ENCODE measurements at places on chromosomes 6 and 20.
A peak's percentile ranks its signal among the peaks of the same experiment; 100 is the strongest.

- no peak for DNase-seq
Measured at GRCh38 chr6:30149858-30150550, 11.0 kb downstream of the TRIM10 start.

- DNase-seq: no peak
Measured at GRCh38 chr6:501891-502601, 110.5 kb downstream of the IRF4 start.

GRCh38 chr6:167347226-167347625 is 22.3 kb downstream of the TTLL2 start:
- DNase-seq: no peak

DNA sequence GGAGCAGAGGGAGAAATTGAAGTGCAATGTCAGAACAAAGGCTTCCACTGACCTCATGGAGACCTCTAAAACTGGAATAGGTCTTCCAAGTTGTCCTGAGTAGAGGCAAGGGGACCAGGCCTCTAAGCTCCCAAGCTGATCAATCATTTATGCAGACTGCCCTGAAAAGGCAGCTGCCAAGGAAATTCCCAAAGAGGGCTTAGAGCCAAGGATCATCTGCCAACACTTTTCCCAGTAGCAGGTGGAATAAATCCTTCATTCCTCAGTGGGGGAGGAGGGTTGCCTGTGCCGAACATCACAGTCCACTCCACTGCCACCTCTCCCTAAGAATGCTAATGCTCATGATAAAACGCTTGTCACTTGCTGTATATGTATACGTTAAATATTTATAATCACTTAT is 29.3 kb upstream of the RALY start:
- no peak for DNase-seq

DNA sequence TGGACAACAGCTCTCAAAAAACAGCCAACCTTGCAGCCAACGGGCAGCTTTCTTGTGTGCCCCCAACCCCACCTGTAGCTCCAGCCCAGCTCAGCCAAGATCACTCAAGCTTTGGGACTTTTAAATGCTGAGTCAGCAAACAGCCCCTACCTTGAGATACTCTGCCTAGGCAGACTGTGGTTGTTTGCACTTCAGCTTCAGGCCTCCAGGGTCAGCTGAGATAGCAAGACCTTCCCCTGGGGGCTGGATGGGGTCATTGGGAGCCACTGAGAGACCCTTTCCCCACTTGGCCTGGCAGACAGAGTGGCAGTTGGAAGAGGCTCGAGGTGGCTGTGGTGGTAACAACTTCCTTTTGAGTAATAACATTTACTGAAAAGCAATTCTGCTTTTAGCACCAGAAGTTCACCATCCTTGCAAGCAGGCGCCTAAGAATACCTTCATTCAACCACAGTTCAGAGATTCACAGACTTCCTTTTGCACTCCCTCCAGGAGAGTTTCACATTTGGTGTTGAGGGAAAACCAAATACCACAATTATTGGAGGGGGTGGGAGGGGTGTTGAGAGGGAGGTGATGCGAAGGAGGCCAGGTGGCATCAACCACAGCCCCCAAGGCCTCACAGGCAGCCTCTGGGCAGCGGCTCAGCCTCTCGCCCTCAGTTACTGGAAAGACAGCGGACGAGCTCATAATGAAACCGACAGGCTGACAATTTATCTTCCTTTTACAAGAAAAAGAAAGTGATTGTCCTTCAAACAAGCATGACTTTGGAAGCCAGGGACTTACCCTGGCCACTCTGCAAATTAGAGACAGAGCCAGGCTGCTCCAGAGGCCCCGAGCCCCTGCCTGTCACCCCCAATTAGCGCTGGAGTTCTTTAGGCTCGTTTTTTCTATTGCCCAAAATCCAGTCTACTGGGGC is 148.1 kb downstream of the CEBPB start:
- no peak for DNase-seq

DNA sequence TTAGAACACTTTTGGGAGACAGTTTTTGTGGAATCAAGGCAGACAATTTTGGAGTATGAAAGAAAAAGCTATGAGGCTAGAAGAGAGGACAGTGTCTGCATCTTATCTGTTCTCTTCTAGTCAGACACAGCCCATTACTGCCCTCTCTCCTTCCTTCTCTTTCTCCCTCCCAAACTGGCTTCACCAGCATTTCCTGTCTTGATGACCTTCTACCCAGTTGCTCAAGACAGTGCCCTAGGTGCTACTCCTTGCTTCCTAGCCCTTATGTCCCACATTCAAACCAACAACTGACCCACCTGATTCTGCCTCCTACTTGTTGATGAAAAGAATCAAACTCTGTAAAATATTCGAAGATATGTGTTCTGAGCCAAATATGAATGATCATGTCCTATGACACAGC is 116.4 kb upstream of the RIPOR2 start:
- DNase-seq: no peak

DNA sequence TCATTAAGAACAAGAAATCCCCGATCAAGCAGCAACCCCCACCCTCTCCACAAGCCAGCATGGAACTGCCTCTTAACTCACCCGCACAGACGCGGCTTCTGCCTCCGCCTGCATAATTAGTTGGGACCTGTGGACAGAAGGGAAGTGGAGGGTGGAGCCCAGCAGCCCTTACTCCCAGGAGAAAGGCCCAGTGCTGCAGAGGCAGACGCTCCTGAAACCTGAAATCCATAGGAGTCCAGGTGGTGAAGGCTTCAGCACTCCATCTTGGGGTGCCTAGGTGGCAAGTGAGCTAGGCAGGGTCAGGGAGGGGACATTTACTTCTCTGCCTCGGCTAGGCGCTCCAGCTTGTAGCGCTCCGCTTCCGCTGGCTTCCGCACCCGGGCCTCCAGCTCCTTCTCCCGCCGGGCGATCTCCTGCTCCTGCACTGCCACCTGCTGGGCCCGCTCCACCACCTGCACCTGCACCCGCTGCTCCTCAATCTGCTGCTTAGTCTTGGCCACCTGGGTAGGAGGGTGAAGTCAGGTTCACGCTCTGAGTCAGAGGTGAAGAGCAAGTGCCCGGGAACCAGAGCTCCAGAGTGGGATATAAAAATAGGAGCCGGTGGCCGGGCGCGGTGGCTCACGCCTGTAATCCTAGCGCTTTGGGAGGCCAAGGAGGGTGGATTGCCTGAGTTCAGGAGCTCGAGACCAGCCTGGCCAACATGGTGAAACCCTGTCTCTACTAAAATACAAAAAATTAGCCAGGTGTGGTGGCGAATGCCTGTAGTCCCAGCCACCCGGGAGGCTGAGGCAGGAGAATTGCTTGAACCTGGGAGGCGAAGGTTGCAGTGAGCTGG is 10.7 kb downstream of the TUBB start:
- peak; percentile 74 for DNase-seq

DNA sequence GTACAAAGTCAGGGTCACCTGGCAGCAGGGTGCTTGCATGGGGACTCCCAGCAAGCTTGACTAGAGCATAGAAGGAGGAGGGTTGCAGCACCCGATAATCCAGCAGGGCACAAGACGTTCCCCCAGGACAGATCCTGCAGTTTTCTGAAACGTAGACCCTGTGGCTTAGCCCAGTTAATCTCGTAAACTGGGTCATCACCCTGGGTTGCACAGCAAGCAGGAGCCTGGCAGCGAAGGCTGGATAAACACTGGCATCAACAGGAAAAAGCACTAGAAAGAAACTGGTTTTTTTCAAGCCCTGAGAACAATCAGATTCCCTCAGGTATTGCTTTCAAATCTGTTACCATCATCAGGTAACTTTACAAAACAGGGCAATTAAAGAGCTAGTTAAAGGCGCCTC is 92.6 kb downstream of the PDE7B start:
- DNase-seq: no peak

GRCh38 chr20:49796600-49797343 is 15.9 kb upstream of the SLC9A8 start:
- DNase-seq: no peak

DNA sequence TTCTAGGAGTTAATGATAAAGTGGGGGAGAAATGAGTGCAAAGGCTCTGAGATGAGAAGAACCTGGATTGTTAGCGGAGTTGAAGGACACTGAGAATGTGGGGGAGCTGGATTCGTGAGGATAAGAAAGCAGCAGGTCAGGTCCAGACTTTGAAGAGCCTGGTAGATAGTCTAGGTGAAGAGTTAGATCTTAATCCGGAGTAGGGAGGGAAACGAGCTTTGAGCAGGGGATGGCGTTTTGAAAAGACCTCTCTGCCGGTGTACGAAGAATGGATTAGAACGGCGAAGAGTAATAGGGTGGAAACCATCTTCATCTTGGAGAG is 487 bp upstream of the PHF20 start:
- DNase-seq: no peak

DNA sequence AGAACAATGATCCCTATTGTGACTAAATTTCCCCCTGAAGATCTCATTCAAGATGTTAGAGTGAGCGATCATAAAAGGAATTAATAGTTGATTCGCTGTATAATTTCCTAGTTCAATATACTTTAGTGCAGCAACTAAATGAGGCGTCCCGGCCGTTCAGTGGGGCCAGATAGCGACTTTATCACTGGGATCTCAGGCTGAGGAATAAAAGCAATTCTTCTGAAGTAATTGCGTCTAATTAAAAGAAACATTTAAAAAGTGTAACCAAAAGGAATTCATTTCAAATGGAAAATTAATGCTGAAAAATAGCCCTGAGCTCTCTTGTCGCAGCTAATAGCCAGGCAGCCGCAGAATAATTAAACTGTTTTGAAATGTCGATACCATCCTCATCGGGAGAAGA is 82.2 kb upstream of the TOP1 start:
- DNase-seq: no peak

- DNase-seq: no peak
Measured at GRCh38 chr20:59923514-59923913, 9.9 kb downstream of the SYCP2 start.

GRCh38 chr6:156994215-156995076 is 217.3 kb downstream of the ARID1B start:
- no peak for DNase-seq

DNA sequence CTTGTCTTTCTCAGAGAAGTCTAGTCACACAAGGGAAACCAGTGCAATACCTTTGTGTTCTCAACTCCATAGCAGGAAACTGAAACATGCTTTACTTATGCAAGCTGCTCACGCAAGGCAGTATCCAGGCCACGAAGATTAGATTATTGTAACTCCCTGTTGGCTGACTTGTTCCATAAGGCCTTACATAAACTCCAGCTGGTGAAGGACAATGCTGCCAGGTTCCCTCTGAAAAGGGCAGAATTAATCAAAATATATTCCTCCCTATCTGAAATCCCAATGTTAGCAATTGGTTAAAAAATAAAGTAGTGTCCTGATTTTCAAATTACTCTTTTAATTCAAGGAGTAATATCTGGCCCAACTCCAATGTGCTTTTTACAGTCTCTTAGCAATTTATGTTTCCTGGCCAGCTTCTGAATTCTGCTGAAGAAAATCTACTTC is 966.6 kb downstream of the HACE1 start:
- DNase-seq: no peak

DNA sequence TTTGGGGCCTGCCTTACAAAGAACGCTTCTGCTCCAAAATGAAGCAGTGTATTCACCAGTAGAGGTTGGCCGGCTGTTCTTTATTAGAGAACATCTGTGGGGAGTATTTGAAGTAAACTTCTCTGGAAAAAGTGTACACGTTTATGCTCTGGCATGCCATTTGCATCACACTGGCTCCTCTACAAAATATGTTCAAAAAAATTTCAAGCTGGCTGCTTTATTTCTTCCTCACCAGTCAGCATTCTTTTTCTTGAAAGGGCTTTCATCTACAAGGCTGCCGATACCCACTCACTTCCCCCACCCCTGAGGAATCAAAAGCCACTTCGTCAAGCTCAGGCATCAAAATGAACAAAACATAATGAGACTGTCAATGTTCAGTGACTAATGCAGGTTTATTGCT is 294.1 kb downstream of the TFAP2B start:
- no peak for DNase-seq

GRCh38 chr6:36969240-36969691 is 14.7 kb downstream of the PI16 start:
- peak; percentile 74 for DNase-seq

GRCh38 chr6:163516908-163517307 is 102.4 kb downstream of the QKI start:
- no peak for DNase-seq

DNA sequence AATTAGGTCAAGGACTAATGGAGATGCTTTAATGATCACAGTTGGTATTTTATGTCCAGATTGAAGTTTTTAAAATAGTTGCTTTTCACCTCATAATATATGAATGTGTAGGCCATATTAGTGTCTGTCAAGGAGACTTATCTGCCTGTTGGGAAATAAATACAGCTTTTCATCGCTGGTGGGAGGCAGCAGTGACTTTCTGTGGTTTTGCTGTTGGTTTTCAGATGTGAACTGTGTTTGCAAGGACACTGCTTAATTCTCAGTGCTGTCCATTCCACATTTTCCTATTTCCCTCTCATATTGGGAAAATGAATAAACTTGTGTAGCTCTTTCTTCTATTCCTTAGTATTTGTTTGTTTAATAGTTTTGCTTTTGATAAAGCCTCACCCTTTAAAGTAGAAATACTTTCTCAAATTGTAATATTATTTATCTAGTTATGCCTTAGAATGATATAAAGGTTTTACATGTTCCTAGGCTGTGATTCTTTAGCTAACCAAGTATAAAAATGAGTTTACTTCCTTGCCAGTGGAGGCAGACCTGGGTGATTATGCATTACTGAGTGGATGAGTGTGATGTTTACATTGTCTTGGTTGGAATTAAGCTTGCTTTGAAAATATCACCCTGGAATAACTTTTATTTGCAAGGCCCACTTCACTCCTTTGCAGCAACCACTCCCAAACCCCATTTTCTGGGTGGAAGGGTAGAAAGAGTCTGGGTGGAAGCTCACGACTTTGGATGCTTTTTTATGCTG is 3.3 kb downstream of the PLCB4 start:
- DNase-seq: no peak

DNA sequence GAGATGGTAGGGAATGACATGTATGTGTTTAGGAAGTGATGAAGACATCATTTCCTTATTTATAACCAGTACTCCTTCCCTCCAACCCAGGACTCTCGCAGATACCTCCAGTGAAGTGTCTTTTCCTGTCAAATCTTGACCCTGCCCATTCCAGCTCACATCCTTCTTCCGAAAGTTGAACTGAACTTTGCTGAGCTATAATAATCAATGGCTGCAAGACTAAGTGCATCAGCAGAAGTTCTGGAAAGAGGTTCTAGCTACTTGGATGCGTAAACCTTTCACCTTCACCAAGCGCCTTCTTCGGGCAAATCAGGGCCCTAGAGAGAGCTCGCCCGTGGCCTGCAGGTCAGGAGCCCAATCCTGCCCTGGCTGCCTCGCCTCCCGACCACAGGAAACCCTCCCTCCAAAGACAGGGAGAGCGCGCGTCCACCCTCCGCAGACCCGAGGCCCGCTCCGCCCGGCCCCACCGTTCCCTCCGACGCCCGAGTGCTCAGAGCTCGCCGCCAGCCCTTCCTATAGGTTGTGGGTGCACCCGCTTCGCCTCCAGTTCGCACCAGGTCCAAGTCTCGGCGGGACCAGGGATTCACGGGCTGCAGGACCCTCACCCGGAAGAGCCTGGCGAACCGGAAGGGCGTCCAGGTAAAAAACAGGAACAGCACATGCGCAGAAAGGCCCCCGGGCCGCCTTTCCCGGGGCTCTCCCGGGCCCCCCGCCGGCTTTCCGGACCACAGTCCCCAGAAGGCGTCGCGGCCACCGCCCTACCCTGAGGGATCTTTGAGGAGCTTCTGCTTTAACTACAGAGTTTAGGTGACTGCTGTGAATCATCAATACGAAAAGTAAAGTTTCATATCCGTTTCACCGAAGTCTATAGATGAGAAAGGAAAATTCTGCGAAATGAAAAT is at the start of gene ZNF334:
Gene ZNF334 (minus strand): TSS at position 617 of the 902 bp plus-strand sequence. CDS start 1,457 bp downstream, outside the sequence.
- DNase-seq: peak; percentile 81

GRCh38 chr6:19976411-19977129 is 139.4 kb downstream of the ID4 start:
- DNase-seq: no peak

Measured in Right ventricle myocardium superior (tissue), 1 donor.